Activated CD4-positive, alpha-beta T cell treated with anti-CD3 and anti-CD28 coated beads, Interleukin-2, Interleukin-6, amounts not matched to agents 100 ng/mL and 50 ng/mL, durations not matched to agents 16 hours and 8 hours (primary cell): ENCODE measurements at places on chromosomes 7 and 10.
A peak's percentile ranks its signal among the peaks of the same experiment; 100 is the strongest.

- no peak for DNase-seq
Observed at GRCh38 chr10:17222329-17222728, 5.7 kb upstream of the VIM start.

GRCh38 chr10:78602201-78602932 lies 466.4 kb upstream of the ZMIZ1 start:
- no peak for DNase-seq

GRCh38 chr7:80488406-80488805 lies 23.5 kb downstream of the GNAT3 start:
- no peak for DNase-seq

DNA sequence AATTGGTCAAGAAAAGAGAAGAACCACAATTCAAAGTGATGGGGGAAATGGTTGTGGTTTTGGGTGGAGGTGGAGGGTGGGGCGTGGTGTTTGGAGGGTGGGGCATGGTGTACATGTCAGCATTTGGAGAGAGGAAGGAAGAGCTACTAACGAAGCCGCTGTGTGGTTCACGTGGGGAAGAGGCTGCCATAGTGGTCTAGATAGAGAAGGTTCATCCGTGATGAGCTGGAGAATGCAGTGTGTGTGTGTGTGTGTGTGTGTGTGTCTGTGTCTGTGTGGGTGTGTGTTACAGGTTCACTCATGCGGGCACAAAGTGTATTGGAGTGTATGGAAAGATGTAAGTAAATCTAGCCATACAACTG lies 6.1 kb upstream of the VCL start:
- DNase-seq, result peak; percentile 84

DNA sequence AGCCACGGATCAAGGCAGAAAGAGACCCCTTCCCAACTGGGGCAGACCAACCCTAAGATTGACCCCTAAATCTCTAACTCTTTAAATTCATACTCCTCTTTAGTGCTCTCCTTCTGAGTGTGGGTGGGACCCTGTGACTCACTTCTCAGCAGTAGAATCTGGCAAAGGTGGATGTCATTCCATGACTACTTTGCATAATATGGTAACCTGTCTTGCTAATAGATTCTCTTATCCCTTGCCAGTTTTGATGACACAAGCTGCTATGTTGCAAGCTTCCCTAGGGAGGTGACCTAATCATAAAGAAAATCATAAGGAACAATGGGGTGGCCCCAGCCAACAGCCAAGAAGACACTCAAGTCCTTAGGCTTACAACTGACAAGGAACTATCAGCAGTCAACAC lies 155.4 kb upstream of the VWC2 start:
- DNase-seq, result no peak

DNA sequence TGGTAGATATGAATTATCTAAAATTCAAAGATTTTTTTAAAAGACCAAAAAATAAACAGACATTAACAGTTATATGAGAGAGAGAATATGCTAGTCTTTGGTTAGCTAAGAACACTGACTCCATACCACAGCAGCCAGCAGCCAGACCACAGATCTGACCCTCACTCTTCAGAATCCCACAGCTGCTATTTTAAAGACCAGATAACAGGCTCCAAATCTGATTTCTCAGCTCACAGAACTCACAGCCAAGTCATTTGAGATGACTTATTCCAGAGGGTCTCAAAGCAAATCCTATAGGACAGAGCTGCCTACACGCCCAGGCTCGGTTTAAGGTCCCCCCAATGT lies 20.4 kb downstream of the NUDCD3 start:
- no peak for DNase-seq

- DNase-seq, result no peak
Observed at GRCh38 chr10:62130948-62131347, 137.7 kb downstream of the RTKN2 start.

- DNase-seq, result no peak
Observed at GRCh38 chr10:120456626-120457430, at the start of gene PLPP4. Gene PLPP4, plus strand, starts transcription at chr10:120457227. Its CDS starts 79 bp downstream, at chr10:120457306.

- no peak for DNase-seq
Observed at GRCh38 chr10:76763376-76763775, 874.2 kb downstream of the KCNMA1 start.

- DNase-seq, result peak; percentile 39
Observed at GRCh38 chr10:77643795-77644468, 6.3 kb upstream of the KCNMA1 start.

DNA sequence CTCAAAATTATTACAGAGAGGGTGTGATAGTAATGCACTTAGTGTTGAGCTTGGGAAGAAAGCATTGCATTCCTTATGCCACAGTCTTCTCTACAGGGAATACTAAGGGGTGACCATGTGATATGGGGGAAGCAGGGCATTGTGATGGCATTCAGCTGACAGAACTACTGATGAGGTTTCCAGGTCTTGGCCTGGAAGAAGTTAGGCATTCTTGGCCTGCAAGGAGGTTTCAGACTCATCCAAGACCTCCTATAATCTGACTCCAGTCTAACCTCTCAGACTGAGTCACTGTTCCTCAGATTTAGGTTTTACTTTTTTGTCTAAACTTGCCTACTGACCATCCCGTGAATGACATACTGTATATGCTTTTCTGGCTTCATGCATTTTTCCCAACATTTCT lies 7.9 kb downstream of the STMP1 start:
- DNase-seq, result no peak

GRCh38 chr10:24344279-24344678 lies 135.3 kb downstream of the KIAA1217 start:
- DNase-seq, result no peak

GRCh38 chr7:148306759-148307158 lies 283.8 kb upstream of the C7orf33 start:
- DNase-seq, result no peak

DNA sequence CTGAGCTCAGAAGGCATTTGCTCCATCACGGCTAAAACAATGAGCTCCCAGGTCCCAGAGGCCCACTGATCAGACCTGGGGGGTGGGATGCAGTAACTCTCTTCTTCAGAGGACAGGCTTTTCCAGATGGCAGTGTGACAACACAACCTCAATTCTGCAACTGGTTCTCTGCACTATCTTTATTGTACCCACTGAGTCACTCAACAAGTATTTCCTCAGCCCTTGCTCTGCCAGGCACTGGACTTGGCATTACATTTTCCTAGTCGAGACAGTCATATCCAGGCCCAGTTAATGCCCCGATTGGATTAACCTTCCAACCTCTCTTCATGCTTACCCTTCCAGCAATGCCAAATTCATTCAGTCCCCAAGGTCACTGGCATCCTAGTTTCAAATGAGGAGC lies 72.6 kb downstream of the JAZF1 start:
- no peak for DNase-seq

GRCh38 chr7:25391295-25391861 lies 163.1 kb upstream of the NPVF start:
- DNase-seq, result no peak

DNA sequence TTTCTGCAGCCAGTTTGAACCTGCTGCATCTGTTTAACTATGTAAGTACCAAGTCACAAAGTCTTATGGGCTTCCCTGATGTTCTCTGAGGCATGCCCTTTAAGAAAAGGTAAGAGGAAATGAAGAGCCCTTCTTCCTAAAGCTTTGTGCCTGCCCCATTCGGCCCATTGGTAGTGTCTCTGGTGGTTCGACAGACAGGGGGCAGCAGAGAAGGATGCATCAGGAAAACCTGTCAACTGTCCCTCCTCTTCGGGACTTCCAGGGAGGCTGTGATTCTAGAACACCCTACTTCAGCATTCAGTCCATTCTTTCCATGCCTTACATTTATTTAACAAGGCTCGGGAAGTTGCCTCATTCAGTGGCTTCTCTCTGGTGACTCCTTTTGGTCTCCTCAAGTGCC lies 1.9 kb upstream of the SFRP4 start:
- no peak for DNase-seq

- no peak for DNase-seq
Observed at GRCh38 chr7:1690359-1690958, 20.4 kb downstream of the ELFN1 start.

DNA sequence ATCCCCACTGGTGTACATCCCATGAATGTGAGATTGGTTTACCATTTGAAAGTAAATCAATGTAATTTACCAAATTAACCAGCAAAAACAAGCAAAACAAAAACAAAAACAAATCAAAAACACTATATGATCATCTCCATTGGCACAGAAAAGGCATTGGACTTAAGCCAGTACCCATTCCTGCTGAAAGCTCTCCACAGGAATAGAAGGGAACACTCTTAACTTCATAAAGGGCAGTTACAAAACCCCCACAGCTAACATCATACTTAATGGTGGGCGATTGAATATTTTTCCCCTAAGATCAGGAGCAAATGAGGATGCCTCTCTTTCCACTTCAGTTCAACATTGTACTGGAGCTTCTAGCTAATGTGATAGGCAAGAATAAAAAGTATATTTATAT lies 34.1 kb downstream of the PRKG1 start:
- DNase-seq, result no peak

GRCh38 chr7:141071260-141071854 lies 2.5 kb upstream of the TMEM178B start:
- DNase-seq, result peak; percentile 71

DNA sequence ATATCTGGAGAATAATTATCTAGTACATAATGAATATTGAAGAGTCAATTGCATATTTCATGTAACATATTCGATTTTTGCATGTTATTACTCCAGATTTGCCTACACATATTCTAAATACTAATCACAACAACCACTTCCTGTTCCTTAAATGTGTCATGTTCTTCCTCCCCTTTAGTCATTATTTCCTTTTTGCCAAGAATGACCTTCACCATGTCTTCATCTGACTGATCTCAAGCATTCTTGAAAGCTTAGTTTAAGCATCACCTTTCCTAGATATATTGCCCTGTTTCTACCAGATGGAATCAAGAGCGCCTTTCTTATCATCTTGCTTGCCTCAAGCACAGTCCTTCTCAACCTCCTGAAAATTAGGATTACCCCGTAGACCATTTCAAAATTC lies 23.5 kb upstream of the MEOX2 start:
- peak; percentile 20 for DNase-seq

DNA sequence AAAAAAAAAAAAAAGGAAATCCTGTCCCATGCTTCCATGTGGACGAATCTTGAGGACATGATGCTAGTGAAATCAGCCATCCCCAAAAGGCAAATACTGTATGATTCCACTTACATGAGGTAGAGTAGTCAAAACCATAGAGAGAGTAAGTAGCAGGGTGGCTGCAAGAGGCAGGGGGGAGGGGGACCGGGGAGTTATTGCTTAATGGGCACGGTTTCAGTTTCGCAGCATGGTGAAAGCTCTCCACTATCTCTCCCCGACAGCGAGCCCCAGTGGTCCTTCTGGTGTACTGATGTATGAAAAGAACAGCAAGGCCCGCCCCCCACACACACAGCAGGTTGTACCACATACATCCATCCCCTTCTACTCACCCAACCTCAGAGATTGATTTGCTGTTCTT lies 32.8 kb downstream of the NOD1 start:
- peak; percentile 75 for DNase-seq

GRCh38 chr7:20317413-20317812 lies 13.3 kb upstream of the ITGB8 start:
- no peak for DNase-seq

DNA sequence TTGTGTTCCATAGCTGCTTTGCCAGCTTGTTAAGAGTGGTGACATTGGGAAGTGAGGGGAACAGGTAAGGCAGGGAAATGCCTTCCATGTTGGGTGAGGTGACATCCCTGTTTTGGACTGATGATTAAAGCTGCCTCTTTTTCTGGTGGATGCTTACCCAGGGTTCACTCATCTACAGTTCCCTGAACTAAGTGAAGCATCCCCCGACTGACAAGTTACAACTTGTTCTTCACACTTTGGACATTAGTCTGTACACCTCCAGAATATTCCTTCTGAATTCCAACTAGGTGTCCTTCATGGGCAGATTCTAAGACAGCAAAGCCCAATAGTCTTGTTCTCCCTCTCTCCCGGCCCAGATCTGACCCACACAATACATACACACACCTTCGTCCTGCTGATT lies 63.4 kb downstream of the HDAC9 start:
- DNase-seq, result no peak

GRCh38 chr10:64080071-64080470 lies 558.9 kb downstream of the REEP3 start:
- DNase-seq, result no peak

DNA sequence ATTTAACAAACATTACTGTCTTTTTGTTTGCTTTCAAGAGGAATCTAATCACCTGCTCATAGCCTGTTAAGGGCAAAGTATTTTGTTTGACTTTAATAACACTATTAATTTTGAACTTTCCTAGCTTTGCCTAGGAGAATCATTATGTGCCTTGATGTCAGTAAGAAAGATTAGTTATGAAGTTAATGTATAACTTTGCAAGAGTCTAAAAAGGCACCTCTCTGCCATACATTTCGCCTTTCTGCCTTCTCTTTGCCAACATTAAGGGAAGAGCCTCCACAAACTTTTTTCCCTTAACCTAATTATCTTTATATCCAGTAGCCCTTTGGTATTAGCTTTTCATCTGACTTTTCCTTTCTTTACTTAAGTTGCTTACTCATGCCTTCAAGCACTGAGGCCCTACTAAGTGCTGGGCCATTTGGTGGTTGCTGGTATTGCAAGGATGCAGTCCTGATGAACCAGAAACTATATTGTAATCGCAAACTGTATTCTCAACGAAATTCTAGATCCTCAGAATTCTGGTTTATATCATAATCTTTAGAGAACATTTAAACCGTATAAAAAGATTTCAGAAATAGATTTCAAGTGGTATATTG lies 108.5 kb downstream of the SND1 start:
- DNase-seq, result no peak

GRCh38 chr7:108413782-108414492 lies 42.3 kb downstream of the NRCAM start:
- no peak for DNase-seq

DNA sequence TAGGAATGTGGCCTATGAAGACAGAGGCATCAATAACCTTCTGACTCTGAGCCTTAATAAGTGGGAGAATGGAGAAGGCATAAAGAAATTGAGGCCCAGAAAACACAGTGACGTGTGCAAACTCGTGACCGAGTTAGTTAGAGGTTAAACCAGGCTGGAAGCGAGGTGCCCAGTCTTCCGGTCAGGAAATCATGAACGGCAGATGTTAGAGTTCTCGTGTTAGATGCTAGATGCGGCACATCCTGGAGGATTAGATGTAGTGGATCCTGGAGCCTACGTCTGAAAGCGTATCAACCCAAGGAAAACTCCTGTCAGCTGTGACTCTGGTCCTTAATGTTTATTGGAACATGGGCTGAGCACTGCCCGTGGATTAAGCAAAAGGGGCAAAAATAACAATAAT lies 275.9 kb downstream of the TCF7L2 start:
- DNase-seq, result no peak

GRCh38 chr10:124648131-124648475 lies 96.1 kb downstream of the FAM53B start:
- no peak for DNase-seq
